ENCODE measurements at places on chromosomes 2 and 18.

GRCh38 chr18:54737986-54738385, 90.3 kb upstream of the RAB27B start:
- no peak for DNase-seq

DNA sequence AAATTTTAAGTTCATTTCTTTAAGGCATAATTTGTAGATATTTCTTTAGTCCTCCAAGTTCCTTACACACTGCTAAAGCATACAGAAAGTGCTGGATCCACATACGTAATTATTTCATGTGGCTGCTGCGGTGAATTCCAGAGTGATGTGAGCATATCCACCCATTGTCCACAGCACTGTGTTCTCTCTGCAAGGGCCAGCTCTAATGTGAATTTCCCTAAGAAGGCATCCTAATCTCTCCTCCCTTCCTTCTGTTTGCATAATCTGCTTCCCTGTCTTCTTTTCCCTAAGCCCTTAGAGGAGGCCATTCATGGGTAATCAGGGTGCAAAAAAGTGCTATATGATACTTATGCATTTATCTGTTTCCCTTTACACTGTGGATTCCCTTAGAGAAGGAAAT, 57.2 kb downstream of the COBLL1 start:
- no peak for DNase-seq

GRCh38 chr18:38362286-38362792, 796.7 kb upstream of the CELF4 start:
- DNase-seq = no peak

GRCh38 chr2:210630873-210631560, 74.6 kb downstream of the CPS1 start:
- no peak for DNase-seq

- DNase-seq = no peak
Observed at GRCh38 chr18:8974696-8975095, 127.8 kb upstream of the NDUFV2 start.

- DNase-seq = no peak
Observed at GRCh38 chr18:49447810-49448745, 12.4 kb downstream of the DYM start.

GRCh38 chr18:80129672-80130367, 20.8 kb downstream of the ADNP2 start:
- no peak for DNase-seq

DNA sequence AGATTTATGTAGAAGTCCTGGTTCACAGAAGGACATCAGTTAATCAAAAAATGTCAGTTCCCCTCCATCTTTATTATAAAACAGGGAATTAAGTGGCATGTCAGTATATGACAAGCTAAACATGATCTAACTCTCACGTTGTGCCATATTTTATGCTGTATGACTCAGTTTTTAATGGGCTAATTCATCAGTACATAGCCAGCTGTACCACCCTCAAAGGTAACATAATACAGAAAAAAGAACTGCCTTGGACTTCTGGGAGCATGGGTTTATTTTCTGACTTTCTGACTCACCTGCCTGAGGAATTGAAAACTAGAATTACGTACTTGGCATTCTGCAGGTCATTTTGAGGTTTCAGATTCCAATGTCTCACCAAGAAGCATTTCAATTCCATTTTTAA, 135.7 kb downstream of the CMPK2 start:
- no peak for DNase-seq

DNA sequence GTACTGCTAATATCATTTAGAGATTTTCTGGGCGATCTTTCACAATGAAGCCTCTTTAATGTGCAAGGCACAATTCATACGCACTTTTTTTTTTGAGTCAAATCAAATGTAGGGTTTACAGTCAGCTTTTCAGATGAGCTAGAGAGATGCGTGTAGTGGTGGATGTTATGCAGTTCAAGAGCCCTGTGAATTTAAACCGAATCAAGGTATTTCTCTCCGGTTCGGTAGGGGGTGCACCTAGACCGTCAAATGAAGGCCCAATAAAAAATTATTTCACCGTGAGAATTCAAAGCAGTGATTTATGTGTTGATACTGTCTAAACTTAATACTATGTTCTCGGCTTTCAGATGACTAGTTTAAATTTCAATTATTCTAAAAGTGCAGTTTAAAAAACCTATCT, 1.1 kb downstream of the PTH2R start:
- no peak for DNase-seq

DNA sequence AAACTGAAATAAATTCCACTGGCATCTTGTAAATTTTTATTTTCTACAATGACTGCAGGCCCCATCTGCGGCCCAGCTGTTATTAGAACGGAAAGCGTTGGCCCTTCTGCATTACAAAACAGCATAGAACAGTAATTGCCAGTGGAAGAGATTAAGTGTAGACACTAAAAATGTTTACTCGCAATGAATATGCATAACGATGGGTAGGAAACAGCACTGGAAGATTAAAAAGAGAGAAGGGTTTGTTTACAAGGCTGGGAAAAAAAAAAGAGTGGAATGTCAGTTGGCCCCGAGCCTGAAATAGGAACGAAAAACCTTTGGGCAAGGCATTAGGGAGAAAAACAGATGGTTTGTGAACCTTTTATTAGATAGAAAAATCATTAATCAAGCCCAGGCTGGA, 275.9 kb upstream of the TCF4 start:
- no peak for DNase-seq

- DNase-seq = no peak
Observed at GRCh38 chr2:199312931-199313330, 144.8 kb downstream of the SATB2 start.

GRCh38 chr2:758073-758820, 81.0 kb upstream of the TMEM18 start:
- DNase-seq = no peak

DNA sequence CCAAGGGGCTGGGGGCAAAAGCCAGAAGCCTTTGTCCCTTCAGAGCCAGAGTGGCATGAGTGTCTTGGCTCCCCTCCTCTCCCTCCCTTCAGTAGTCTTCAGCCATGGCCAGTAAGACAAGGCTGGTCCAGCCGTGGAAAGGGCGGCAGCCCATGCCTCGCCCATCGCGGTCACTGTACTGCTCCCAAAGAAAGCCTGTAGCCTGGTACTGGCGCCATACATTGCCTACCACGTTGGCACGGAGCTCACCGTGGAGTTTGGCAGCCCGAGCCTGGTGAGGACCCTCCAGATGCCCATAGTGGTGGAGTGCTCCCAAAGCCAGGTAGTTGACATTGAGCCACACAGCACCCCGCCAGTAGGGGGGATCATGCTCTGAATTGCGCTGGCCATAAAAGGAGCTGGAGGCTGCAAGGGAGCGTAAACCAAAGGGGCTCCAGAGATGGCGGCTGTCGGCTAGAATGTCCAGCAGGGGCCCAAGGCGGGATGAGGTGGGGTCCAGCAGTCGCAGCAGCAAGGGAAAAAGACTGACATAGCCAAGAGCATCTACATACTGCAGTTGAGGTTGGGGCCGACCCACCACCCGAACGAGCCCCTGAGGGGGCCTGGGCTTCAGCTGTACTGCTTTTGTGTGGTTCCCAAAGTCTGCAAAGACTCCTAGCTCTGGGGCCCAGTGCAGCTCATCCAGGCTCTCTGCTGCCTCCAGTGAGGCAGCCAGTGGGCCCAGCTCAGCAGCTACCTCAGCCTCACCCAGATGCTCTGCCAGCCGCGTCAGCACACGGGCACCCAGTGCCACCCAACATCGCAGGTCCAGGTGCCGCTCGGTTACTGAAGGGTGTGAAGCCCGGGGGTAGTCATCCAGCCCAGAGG, 3.2 kb downstream of the WBP1 start:
- no peak for DNase-seq

DNA sequence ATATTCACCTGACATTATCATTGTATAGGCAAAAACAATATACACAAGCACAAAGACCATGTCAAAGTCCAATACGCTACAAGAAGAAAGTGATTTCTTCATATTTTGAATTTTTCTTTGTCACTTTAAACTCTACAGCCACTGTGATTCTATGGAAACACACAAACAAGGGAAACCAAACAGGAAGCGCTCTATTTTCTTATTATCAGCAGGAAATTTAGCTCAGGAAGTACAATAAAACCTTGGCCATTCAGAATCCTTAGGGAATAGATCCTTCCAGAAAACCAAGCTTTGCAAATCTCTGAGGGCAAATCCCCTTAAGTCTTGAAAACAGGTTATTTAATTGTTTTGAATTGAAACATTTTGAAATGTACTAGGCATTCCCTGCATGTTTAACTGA, 336.2 kb downstream of the EPHA4 start:
- DNase-seq = no peak

- DNase-seq = no peak
Observed at GRCh38 chr18:13131283-13131682, 87.3 kb upstream of the LDLRAD4 start.

- no peak for DNase-seq
Observed at GRCh38 chr2:235463893-235464292, 29.9 kb upstream of the AGAP1 start.

DNA sequence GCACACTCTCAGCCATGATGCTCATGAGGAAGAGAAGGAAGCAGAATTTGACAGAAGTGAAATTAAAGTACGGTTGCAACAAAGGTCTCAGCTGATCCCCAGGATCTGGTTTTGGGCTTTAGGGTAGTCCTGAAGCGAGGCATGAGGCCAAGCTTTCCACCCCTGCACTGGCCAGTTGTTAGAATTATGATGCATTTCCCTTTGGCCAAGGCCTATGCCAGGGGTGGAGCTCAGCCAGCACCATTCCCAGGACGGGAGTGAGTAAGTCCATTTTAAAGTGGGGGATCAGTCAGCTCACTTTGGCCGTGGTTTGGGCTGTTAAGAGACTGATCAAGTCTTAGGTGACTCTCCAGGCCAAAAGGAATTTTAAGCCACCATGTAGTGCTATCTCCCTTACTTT, 314.5 kb upstream of the MMADHC start:
- no peak for DNase-seq

GRCh38 chr18:13716916-13717315, 9.4 kb downstream of the FAM210A start:
- no peak for DNase-seq

DNA sequence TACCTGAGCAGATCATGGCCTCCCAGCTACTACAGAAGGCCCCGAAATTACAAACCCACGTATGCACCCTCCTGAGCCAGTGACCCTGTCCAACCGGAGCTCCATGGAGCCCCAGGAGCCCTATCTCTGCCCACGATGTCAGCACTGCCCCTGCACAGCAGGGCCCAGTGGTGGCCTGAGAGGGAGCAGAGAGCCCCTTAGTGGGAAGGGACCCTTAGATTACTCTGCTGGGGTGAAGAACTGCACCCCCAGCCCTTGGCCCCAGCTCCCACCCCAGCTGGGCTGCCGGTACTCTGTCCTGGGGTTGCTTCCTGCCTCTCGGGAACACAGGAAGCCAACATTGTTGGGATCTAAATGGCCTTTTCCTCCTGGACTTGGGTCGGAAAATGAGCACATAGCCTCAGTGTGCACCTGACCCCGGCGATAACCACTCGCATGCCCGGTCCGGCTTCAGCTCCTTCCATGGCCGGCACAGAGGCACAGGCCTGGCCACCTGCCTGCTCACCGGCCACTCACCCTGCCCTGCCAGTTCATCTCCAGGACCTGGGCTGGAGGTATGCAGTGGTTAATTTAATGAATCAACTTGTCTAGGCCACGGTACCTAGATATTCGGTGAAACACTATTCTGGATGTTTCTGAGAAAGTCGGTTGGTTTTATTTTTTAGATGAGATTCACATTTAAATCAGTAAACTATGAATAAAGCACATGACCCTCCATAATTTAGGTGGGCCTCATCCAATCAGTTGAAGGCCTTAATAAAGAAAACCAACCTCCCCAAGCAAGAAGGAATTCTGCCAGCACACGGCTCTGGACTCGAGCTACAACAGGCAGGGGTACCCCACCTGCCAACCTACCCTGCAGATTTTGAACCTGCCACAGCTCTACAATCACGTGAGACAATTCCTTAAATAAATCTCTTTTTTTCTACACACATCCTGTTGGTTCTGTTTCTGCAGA, 19.2 kb downstream of the TNS1 start:
- no peak for DNase-seq

DNA sequence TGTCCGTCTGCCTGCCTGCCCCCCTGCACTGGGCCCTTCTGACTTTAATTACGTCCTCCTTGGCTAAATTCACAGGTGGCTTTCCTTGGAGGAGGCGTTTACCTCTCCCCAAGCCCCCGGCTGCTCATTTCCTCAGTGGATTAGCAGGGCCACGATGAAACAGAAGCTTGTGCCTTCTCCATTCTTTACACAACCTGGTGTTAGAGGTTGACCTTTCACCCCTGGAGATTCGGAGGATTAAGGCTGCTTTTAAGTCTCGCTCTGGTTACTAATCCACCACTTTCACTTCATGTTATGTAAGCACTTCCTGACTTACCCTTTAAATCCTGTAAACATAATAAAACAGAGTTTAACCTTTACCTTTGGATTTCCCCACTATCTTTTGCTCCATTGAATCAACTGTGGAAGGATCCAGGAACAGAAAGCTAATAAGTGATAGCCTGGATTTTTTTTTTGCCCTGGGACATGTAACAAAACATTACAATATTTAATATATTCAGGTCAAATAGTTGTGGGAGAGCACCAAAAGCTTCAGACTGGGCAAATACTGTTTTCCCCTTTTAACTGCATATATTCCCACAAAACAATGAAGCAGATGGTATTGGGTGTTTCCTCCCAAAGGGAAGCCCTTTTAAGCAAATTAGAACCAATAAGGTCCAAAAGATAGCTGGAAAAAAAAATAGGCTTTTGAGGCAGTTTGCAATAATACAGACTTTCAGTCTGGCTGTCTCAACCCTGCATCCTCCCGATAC, 370.2 kb downstream of the EN1 start:
- no peak for DNase-seq

GRCh38 chr2:122056853-122057252, 301.4 kb downstream of the TSN start:
- no peak for DNase-seq

- DNase-seq = no peak
Observed at GRCh38 chr2:52113338-52113737, 1081.4 kb upstream of the NRXN1 start.

GRCh38 chr2:45823723-45824206, 172.3 kb downstream of the PRKCE start:
- DNase-seq = no peak

DNA sequence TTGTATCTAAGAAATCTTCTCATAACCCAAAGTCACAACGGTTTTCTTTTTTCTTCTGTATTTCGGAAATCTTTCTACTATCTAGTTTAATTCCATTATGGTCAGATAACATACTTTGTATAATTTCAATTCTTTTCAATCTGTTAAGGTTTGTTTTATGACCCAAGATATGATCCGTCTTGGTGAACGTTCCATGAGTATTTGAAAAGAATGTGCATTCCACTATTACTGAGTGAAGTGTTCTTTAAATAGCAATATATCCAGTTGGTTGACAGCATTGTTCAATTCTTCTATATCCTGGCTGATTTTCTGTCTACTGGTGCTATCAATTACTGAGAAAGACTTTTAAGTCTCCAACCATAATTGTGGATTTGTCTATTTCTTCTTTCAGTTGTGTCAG, 414.5 kb downstream of the TNS1 start:
- no peak for DNase-seq

GRCh38 chr2:99765731-99766318, 276.0 kb upstream of the REV1 start:
- DNase-seq = no peak

DNA sequence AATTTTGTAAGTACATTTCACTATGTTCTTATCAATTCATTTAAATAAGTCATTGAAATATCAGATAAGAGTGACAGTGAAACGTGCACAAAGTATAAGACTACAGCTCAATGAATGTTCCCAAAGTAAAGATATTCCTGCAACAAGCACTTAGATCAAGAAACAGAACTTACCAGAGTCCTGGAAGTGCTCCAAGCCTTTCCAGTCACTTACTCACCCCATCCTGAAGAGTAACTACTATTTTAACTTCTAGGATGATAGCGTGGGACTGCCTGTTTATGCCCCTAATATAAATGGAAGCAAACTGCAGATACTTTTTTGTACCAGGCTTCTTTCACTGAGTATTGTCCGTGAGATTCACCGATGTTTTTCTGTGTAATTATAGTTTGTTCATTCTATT, 768.9 kb downstream of the SLC4A3 start:
- DNase-seq = no peak
